Stimulated activated CD8-positive, alpha-beta memory T cell treated with anti-CD3 and anti-CD28 coated beads, Interleukin-4, amount 100 ng/mL, for 1 hour (primary cell): ENCODE measurements at places on chromosomes 2 and 18.

- no peak for DNase-seq
Observed at GRCh38 chr2:99448556-99448955, 41.3 kb downstream of the REV1 start.

DNA sequence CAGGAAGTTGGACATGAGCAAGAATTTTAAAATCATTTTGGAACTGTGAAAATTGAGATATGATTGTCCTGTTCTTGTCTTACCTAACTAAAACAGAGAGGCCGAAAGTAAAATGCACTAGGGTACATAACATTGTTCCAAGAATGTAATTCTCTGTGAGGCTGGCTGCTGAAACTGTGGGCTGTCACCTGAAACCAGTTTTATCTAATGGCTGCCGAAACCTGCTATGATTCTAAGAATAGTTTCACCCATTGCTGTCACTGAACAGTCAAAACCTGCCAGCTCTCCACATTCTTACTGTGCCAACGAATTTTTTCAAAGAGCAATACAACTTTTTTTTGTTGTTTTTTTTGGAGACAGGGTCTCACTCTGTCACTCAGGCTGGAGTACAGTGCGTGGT is 119.3 kb upstream of the ZSWIM2 start:
- DNase-seq: no peak

- DNase-seq: no peak
Observed at GRCh38 chr2:102797486-102797885, 35.7 kb downstream of the TMEM182 start.

DNA sequence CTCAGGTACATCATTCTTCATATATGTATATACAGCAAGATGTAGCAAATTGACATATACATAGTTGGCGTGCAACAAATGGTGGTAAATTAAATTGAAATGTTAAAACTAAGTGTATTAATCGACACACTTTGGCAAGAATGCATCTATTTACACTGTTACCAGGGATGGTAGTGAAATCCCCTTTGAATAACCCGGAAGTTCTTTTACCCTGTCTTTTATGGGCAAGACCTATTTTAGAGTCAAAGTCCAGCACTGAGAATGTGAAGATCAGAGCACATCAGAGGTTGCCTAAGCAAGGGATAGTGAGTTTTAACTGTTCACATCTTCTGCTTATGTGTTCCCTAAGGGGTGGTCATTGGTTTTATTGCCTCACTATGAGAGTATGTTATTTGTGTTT is 7.6 kb upstream of the TMEFF2 start:
- DNase-seq: no peak

- DNase-seq: no peak
Observed at GRCh38 chr2:209525834-209526281, 102.0 kb downstream of the MAP2 start.

DNA sequence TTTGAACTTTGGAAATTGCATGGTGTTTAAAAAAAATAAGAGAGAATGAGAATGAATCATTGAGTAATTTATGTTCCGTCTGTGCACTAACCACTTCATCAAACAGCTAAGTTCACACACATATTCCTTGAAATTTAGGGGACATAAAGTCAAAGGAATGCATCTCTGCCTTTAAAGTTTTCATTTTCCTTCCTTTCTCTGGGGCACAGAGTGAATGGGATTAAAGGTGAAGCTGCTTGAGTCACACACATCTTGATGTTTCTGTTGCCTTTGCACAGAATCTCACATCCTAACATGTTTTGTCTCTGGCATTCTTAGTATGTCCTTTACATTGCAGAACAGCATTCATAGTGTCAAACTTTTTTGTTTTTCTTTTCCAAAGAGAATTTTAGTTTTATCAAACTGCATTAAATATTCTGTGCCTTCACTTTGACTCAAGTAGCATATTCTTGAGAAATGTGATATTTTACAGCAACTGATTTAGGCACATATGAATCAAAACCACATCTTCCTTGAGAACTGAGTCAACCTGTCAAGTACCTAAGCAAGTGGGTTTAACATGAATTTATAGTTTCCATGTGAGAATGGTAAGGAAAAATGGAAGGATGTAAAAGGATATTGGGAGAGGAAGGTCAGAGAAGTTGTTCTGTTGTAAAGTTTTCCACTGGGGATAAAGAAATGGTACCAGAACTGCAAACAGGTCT is 169.1 kb upstream of the THUMPD2 start:
- DNase-seq: no peak

- no peak for DNase-seq
Observed at GRCh38 chr2:230787101-230787500, 74.5 kb downstream of the CAB39 start.

DNA sequence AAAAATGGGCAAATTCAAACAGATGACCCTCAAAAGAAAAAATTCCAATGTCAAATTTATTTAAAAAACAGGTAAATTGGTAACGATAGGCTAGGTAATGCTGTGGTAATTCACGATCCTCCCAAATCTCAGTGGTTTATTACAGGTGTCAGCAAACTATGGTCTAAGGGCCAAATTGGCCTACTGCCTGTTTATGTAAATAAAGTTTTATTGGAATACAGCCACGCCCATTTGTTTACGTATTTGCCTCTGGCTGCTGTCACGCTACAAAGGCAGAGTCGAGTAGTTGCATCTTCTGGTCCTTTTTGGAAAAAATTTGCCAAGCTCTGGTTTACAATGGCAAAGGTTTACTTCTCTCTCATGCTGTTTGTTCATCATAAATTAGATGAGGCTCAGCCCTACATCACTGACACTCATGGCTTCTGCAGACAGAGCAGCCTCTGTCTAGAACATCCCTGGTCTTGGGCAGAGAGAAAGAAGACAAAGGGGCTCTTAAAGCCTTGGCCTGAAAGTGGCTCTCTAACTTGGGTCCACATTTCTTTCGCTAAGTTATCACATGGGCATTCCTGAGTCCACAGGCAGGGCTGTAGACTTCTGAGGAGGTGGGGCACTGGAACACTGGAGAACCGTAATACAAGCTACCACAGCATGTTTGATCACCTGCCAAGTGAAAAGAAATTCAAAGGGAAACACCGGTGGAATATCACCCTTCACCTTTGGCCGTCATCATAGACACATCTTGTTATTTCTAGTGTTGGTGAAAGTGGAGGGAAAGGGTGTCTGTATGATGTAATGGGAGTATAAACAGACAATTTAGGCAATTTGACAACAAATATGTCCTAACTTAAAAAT is 34.8 kb downstream of the SP110 start:
- no peak for DNase-seq

GRCh38 chr2:202545931-202546330 is 88.8 kb upstream of the FAM117B start:
- no peak for DNase-seq

- no peak for DNase-seq
Observed at GRCh38 chr2:199455210-199455544, 2.6 kb downstream of the SATB2 start.

- no peak for DNase-seq
Observed at GRCh38 chr2:216637472-216637871, 4.3 kb downstream of the IGFBP2 start.
